RKO (cell line): ENCODE measurements at places on chromosomes 2 and 18.

GRCh38 chr2:51490576-51491234, 458.8 kb upstream of the NRXN1 start:
- DNase-seq: no peak

- no peak for DNase-seq
Measured at GRCh38 chr2:144514616-144515091, 5.3 kb downstream of the ZEB2 start.

GRCh38 chr18:79321625-79322405, 73.9 kb upstream of the NFATC1 start:
- DNase-seq: no peak

DNA sequence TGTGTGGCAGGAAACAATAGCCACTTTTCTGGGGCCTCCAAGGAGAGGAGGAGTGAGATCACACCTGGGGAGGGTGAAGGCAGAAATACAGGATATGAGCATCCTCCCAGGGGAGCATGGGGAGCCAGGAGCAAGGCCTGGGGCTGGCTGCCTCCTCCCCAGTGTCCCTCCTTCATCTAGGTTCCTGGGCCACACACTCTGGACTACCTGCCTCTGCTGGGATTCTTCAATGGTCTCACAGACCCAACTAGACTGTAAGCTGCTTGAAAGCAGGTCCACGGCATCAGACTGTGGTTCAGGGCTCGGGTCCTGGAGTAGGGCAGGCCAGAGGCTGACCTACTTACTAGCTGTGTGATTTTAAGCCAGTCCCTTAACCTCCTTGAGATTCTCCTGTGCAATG, 94.0 kb downstream of the MCFD2 start:
- DNase-seq: no peak

DNA sequence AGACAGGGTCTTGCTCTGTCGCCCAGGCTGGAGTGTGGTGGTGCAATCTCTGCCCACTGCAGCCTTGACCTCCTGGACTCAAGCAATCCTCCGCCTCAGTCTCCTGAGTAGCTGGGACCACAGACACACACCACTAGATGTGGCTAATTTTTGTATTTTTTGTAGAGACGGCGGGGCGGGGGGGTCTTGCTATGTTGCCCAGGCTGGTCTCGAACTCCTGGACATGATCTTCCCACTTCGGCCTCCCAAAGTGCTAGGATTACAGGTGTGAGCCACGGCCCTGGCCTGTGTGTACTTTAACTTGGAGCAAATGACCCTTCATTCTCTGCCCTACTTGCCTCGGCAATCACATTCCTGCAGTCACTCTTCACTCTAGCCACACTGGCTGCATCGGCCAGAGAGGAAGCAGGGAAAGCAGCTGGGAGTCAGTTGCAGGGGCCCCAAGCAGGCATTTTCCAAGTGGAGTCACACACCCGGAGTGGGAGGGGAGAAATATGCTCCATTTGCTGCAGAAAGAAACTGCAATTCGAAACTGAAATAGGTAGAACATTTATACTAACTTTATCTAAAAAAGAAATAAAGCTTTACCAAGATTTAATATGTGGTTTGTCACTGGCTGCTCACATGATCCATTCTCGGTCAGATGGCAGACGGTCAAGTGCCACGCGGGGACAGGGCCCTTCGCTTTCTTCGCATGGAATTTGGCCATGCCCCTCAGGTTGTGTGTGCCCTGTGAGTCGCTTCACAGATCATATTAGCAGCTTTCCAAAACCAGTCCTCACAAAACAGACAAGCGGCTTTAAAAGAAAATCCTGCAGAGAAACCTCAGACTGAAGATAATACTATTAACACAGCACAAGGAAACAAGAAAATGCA, 37.1 kb downstream of the FAM161A start:
- no peak for DNase-seq

GRCh38 chr2:239717319-239717675, 307.8 kb downstream of the NDUFA10 start:
- DNase-seq: no peak
